Breast epithelium (tissue), 4 donors: ENCODE measurements at places on chromosomes 12 and 14.
A peak's percentile ranks its signal among the peaks of the same experiment; 100 is the strongest.

DNA sequence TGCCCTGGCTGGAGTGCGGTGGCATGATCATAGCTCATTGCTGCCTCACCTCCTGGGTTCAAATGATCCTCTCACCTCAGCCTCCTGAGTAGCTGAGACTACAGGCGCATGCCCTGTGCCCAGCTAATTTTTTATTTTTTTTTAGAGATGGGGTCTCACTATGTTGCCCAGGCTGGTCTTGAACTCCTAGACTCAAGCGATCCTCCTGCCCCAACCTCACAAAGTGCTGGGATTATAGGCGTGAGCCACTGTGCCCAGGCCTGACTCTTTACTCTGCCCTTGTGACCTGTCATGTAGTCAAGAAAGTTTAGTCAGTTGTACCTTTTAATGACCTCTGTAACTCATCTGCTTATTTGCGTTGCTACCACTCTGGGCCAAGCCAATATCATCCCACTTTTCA is 55.7 kb downstream of the PROX2 start:
- H3K4me3 ChIP-seq, result no peak overlapping the region
- no peak for DNase-seq
- no peaks in the 10 kb centered on the region for H3K4me1 ChIP-seq
- H3K36me3 ChIP-seq, result peaks cover 17% of the 10 kb centered on the region

DNA sequence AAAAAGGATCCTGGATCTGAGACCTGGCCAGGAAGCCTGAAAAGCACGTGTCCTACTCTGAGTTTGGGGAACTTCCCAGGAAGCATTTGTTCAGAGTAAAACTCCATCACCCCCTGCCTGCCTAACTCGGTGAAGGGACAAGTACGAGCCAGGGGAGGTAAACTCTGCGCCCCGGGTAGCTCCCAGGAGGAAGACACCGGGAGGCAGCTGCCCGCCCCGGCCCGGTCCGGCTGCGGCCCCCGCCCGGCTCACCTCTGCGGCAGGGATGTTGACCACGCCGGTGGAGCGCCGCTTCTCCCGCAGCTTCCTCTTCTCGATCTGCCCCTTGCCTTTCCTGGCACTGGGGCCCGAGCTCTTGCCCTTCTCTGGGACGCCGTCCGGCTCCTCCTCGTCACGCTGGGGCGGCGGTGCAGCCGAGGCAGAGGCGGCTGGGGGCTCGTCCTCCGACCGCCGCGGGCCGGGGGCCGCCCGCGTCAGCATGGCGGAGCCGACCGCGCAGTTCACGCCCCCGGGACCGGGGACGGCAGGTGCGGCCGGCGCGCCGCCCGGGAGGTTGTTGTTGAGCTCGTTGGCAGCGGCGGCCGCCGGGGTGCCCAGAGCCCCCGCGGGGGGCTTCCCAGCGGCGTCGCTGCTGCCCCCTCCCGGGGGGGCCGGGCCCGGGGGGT is 1.2 kb downstream of the PAWR start:
- no peaks in the 10 kb centered on the region for H3K36me3 ChIP-seq
- H3K4me1 ChIP-seq, result peaks cover 9% of the 10 kb centered on the region
- peak overlapping the region; percentile 77 for H3K4me3 ChIP-seq
- no peaks in the 10 kb centered on the region for H3K27me3 ChIP-seq
- H3K27ac ChIP-seq, result peak overlapping the region; percentile 94

- no peak overlapping the region for H3K4me3 ChIP-seq
- H3K27me3 ChIP-seq, result no peaks in the 10 kb centered on the region
- DNase-seq, result peak; percentile 45
- no peaks in the 10 kb centered on the region for H3K4me1 ChIP-seq
- H3K36me3 ChIP-seq, result no peaks in the 10 kb centered on the region
- no peak overlapping the region for H3K27ac ChIP-seq
These were observed 27.6 kb downstream of the BHLHE41 start for GRCh38 chr12:26097046-26097878.

- no peak for DNase-seq
- H3K27me3 ChIP-seq, result no peaks in the 10 kb centered on the region
- H3K4me3 ChIP-seq, result no peak overlapping the region
- no peaks in the 10 kb centered on the region for H3K36me3 ChIP-seq
- no peak overlapping the region for H3K27ac ChIP-seq
- H3K4me1 ChIP-seq, result no peaks in the 10 kb centered on the region
These were observed 11.9 kb downstream of the TTC9 start for GRCh38 chr14:70653662-70654061.

- H3K27me3 ChIP-seq, result no peaks in the 10 kb centered on the region
- DNase-seq, result no peak
- no peak overlapping the region for H3K27ac ChIP-seq
- no peak overlapping the region for H3K4me3 ChIP-seq
- H3K4me1 ChIP-seq, result no peaks in the 10 kb centered on the region
These were observed 76.6 kb downstream of the RIN3 start for GRCh38 chr14:92590176-92590575.

- no peak for DNase-seq
- H3K27ac ChIP-seq, result no peak overlapping the region
- no peak overlapping the region for H3K4me3 ChIP-seq
- H3K36me3 ChIP-seq, result no peaks in the 10 kb centered on the region
These were observed 45.3 kb downstream of the WASHC3 start for GRCh38 chr12:102016472-102016871.
